ENCODE measurements at places on chromosomes 7 and 10.

DNA sequence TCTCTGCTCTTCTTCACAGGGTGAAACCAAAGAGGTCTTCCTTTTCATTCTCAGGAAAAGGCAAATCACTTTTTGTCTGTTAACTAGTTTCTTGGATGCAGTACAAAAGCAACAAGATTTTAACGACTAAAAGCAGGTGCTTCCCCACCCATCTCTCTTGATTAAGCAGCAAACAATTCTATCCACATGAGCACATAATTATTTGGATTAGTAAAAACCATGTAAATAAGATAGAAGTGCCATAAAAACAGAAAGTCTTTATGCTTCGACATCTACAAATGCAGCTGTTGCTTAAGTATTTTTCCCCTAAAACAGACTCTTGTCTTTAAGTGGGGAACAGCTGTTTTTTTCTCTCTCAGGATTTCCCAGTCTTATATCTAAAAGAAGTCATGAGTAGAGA lies 37.4 kb downstream of the USP54 start:
- no peak for DNase-seq

DNA sequence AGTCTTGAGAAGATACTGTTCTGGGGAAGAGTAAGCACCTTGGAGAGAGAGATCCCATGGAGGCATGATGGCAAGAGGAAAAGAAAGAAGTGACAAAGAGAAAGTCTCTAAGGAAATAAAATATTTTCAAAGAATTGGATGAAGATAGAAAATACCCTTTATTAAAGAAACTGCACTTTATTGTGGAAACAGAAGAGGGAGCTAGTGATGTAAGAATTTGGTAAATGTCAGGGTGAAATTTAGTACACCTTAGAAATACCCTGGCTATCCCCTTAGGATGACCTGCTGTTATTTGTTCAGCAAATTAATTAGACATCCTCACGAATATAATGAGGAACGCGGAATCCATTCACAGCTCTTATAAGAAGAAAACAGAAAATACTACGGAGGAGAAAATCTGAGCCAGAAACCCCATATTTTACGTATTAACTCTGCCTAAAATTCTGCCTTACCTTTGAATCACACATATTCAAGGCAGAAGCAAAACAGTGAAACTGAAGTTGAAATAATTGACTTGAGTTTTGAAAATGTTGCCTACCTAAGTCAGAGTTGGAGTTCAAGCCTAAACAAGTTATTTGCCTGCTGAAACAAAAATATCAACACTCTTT lies 90.7 kb downstream of the TFPI2 start:
- peak; percentile 5 for DNase-seq

GRCh38 chr7:339062-339342 lies 49.0 kb downstream of the FOXL3 start:
- no peak for DNase-seq

GRCh38 chr7:120691915-120692314 lies 166.0 kb downstream of the TSPAN12 start:
- peak; percentile 3 for DNase-seq

GRCh38 chr7:157427811-157428553 lies 91.2 kb downstream of the DNAJB6 start:
- DNase-seq, result no peak

DNA sequence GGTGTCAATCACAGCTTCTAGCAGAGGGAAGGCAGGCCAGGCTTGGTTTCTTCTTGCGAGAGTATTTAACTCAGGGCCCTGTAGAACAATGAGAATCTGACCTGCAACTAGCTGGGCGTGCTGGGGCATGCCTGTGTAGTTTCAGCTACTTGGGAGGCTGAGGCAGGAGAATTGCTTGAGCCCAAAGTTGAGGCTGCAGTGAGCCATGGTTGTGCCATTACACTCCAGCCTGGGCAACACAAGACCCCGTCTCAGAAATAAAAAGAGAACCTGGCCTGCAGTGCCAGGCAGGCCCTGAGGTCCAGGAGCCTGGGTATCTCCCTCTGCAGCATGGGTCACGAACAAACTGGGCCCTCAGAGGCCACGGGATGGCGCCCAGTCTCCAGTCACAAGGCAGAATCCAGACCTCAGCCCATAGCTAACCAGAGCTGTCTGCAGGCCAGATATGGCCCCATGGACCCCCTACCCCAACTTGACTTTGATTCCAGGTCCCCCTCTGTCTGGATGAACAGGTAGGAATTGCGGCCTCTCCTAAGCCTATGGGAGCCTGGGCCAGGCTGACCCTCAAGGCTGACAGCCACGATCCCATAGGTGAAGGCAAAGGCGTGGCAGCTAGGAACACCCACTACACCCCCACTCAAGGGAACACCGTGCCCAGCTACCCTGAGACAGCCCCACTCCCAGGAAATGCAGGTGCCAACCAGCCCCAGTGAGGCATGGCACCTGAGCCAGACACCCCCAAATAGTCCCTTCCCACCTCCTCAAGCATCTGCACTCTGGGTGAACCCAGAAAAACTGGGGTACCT lies 102.7 kb upstream of the TNRC18 start:
- no peak for DNase-seq
